Substantia nigra (tissue), 51 donors: ENCODE measurements at places on chromosomes 4 and X.

DNA sequence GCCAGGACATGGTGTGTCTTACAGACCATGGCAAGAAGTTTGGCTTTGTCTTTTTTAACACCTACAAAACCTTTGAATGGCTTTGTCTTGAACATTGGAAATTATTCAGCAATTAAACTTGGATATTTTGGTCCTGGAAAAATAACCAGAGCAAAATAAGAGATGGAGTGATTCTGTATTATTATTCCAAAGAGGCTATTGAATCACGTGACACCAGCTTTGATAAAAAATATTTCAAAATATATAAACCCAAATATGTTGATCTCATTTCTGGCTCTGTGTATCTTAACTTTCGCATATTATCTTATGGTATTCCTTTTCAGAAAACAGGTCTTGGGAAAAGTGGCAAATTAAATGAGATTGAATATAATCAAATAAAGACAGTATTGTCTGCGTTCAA lies 32.6 kb upstream of the GIMD1 start:
- no peak for DNase-seq

DNA sequence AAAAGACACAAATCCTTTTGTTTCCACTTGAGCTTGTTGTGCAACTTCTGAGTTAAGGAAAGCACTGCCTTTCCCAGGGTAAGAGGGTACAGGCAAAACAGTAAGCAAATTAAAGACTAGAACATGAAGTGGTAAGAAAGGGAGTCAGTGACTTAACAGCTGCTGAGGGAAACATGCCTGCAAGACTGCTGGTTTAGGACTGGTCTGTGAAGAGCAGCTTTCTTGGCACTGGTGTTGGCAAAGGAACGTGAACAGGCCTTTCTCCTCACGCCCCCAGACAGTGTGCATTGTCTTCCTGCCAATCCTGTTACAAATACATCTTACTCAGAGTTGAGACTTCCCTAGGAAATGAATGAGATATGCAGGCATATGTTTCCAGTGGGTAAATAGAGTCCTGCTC lies 2.6 kb downstream of the LHFPL1 start:
- DNase-seq = no peak

DNA sequence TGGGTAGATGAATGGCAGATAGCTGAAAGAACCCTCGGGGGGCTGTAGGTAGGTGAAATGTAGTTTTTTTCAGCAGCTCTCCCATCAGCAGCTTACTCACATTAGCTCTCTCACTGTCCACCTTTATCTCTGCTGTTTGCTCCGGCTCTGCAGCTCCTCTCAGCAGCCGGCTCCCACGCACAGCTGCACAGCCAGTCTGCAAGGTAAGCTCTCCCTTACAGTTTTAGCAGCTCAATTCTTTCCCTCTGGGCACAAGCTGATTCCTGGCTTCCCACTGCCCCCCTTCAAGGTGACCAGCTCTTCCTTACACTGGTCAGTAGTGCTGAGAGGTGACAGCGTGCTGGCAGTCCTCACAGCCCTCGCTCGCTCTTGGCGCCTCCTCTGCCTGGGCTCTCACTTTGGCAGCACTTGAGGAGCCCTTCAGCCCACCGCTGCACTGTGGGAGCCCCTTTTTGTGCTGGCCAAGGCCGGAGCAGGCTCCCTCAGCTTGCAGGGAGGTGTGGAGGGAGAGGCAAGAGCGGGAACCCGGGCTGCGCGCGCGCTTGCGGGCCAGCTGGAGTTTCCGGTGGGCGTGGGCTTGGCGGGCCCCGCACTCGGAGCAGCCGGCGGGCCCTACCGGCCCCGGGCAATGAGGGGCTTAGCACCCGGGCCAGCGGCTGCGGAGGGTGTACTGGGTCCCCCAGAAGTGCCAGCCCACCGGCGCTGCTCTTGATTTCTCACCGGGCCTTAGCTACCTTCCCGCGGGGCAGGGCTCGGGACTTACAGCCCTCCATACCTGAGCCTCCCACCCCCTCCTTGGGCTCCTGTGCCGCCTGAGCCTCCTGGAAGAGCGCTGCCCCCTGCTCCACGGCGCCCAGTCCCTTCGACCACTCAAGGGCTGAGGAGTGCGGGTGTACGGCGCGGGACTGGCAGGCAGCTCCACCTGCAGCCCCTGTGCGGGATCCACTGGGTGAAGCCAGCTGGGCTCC lies 393.6 kb downstream of the CENPC start:
- no peak for DNase-seq

GRCh38 chrX:30313322-30313721 lies 4.1 kb upstream of the NR0B1 start:
- DNase-seq = no peak

DNA sequence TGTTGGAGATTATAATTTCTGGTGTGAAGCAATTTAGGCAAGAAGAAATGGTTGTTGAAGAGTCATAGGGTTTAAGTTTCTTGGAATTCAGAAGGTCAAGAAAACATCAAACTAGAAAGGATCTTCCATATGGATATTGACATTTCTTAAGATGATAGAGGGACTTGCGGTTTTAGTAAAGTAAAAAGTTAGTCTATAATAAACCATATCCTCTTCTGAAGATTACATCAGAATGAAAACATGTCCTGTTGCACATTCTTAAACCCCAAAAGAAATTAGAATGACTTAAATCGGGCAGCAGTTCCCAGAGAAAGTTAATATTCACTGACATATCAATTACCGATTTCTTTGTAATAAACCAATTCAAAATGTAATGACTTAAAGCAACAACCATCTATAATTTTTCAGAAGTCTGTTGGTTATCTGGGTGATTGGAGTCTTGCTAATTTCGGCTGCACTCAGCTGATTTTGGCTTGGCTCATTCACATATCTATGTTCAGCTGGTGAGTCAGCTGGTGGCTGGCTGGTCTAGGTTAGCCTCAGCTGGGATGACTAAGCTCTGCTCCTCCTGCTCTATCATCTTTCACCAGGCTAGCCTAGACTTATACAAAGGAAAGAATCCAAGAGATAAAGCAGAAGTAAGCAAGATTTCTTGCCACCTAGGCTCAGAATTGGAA lies 24.4 kb upstream of the DYNLT3 start:
- no peak for DNase-seq

DNA sequence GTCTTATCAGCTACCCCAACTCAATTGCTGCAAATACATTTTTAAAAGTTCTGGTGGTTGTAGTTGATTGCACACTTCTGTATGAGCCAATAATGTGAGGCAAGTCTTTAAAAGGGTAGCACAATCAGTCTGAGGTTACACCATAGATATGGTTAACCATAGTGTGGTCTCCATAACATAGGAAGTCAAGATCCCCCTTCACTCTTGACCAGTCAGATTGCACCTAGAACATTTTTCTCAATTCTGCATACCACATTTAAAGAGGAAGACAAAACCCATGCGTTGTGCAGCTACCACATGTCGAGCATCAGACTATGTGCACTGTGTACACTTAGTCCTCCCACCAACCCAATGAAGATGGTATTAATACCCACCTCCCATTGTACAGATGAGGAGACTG lies 26.5 kb upstream of the CYBB start:
- DNase-seq = no peak

GRCh38 chr4:59869559-59869958 lies 1330.6 kb upstream of the ADGRL3 start:
- DNase-seq = no peak

DNA sequence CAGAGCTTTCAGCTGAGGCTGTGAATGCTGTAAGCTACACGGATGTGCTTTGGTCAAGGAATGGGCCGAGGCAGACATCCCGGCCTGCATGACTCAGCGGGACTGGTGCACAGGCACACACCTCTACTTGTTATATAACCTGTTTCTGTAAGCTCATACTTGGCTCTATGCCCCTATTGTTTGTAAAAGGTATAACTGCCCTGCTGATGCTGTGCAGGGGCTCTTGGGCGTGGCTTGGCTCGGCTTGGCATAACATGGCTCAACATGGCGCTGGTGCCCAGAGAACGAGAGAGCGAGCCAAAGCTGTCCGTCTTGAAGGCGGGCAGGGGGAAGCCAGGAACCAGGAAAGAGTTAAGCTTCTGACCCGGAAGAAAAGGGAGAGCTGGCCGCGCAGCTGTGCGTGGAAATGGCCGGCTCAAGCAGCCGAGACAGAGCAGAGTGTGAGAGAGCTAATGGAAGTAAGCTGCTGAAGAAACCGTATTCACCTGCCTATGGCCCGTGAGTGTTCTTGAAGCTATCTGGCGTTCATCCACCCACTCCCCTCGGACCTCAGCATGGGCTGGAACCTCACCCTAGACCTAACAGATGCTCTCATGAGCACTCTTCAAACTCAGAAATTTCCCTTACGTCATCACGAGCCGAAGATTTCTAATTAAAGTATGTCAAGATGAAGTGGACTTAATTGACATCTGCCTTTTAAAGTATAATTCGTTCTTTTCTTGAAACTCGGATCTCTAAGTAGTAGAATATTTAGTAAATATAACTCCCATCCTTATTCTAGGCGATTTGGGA lies 286.3 kb upstream of the AGA start:
- no peak for DNase-seq

DNA sequence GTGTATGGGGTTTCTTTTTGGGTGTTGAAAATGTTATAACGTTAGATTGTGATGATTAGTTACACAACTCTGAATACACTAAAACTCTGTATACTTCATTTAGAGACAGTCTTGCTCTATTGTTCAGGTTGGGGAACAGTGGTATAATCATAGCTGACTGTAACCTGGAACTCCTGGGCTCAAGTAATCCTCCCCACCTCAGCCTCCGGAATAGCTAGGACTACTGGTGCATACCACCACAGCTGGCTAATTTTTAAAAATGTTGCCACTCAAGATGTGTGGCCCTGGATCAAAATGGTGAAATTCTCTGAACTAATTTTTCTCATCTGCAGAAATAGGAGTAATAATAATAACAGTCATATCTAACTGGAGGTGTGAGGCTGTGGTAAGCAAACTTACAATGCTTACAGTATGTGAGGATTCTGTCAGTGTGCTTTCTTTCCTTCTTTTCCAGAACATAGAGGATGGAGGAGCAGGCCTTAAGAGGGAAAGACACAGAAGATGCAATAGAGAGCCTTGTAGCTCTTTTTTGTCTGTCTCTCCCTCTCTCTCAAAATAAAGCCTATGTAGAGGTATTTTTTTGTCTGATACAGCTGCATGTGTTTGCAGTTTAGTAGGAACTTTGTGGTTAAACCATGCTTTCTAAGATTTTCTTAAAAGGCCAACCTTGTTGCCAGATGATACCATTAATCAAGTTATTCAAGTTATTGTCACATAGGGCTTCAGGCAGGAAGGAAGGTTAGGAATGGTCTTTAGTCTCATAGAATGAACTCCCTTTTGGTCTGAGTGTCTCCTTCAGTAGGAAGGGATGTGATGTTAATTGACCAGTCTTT lies 7.5 kb downstream of the ADD1 start:
- DNase-seq = no peak

GRCh38 chr4:54554339-54554990 lies 103.3 kb upstream of the KIT start:
- no peak for DNase-seq

GRCh38 chrX:67544281-67545035 lies 637 bp downstream of the AR start:
- DNase-seq = peak; percentile 0

- DNase-seq = no peak
Observed at GRCh38 chrX:136067097-136067496, 80.2 kb upstream of the FHL1 start.

- DNase-seq = no peak
Observed at GRCh38 chrX:46630141-46630540, 56.6 kb downstream of the CHST7 start.

- DNase-seq = peak; percentile 35
Observed at GRCh38 chrX:129522184-129523078, 859 bp downstream of the SMARCA1 start.

DNA sequence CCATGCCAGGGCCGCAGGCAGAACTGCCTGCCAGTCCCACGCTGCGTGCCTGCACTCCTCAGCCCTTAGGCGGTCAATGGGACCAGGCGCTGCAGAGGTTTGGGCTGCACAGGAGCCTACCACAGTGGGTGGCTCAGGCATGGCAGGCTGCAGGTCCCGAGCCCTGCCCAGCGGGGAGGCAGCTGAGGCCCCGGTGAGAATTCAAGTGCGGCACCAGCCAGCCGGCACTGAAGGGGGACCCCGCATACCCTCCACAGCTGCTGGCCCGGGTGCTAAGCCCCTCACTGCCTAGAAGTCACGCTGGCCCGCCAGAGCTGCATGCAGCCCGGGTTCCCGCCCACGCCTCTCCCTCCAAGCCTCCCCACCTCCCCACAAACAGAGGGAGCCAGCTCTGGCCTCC lies 302.5 kb upstream of the UGT8 start:
- DNase-seq = no peak

GRCh38 chr4:5465956-5466355 lies 242.4 kb downstream of the EVC2 start:
- no peak for DNase-seq

GRCh38 chrX:140249088-140249487 lies 255.8 kb downstream of the SOX3 start:
- DNase-seq = no peak

- no peak for DNase-seq
Observed at GRCh38 chr4:156829201-156829873, 142.3 kb downstream of the PDGFC start.

DNA sequence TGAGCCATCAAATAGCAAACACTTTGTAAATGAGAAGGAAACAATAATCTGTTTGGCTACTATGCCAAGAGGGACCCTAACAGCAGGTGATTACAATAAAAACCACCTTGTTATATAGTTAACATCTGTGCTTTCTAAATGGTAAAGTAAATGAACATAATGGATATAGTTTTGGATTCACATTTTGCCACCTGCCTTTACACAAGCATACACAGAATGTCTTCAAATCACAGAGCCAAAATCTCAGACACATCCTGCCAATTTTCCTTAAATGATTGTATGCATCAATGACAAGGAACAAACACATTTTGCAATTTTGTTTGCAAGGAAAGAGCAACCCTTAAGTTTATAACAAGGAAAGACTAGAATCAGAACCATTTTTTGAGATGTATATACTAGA lies 334.2 kb downstream of the FSTL5 start:
- DNase-seq = no peak

- no peak for DNase-seq
Observed at GRCh38 chr4:89897867-89898266, 3.2 kb downstream of the MMRN1 start.

DNA sequence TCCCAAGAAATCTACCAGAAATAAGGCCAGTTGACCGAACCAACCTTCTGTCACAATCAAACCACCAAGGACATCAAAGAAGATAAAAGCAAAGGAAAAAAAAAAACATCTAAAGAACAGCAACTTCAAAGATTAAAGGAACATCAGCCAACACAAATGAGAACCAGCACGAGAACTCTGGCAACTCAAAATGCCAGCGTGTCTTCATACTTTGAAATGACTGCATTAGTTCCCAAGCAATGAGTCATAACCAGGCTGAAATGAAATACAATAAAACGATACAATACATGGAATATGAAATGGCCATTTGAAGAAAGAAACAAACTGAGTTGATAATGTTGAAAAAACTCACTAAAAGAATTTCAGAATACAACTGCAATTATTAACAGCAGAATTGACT lies 611.6 kb upstream of the GRIA3 start:
- no peak for DNase-seq

- no peak for DNase-seq
Observed at GRCh38 chrX:139423186-139423585, 107.4 kb upstream of the F9 start.

GRCh38 chrX:53048169-53049126 lies at the start of gene GPR173:
GPR173 (plus strand) TSS chrX:53048789; CDS start chrX:53076622, 27,833 bp downstream.
- peak; percentile 13 for DNase-seq
